ENCODE measurements at places on chromosomes 4 and X. TPM values are rescaled to one million over a fixed set of nuclear protein-coding genes. Genes with fewer than 3 reads are reported as not detected.

YIPF6 gene
- total RNA-seq: 14.0 TPM

TMPRSS11B gene
- not detected for total RNA-seq

RAB41 gene
- not detected for total RNA-seq

PLXNB3 gene
- 4.4 TPM for total RNA-seq
